ENCODE measurements at places on chromosomes 6 and 20.

DNA sequence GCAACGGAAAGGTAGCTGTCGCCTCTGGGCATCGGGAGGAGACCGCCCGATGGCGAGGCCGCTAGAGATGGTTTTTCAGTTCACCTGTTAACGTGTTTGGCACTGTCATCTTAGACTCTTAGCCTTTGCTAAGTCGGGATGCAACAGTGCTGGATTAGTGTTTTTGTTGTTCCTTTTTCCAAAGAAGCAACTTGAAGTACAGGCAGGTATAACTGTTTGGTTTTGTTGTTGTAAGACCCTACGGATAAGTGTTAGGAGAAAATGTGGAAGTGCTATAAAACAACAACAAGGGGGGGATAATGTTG, 723 bp downstream of the MANEA start:
- no peak for DNase-seq

DNA sequence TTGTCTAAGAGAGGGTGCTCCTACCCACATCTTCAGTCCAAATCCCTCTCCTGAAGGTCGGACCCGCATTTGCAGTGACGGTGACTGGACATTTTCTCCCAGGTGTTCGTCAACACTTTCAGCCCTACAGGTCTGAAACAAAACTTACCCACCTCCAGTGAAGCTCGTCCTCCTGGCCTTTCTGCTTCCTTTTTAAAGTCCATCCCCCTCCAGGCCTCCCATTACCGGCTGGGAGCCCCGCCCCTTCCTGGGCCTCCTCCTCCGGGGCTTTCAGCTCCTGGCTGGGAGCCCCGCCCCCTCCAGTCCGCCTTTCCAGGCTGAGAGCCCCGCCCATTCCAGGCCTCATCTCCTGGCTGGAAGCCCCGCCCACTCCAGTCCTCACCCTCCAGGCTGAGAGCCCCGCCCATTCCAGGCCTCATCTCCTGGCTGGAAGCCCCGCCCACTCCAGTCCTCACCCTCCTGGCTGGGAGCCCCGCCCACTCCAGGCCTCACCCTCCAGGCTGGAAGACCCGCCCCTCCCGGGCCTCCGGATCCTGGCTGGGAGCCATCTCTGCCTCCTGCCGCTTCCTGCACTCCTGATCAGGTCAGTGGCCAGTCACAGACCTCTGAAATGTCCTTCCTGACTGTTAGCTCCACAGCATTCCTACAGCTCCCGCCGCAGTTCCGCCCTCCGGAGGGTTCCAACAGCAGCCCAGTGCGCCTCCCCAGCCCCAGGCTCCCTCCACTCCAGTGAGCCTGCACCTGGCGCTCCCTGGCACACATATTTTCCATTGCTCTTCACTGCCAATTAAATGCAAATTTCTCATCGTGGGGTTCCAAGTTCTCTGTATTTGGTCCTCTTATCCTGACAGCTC, 98.5 kb downstream of the LY86 start:
- DNase-seq, result no peak

DNA sequence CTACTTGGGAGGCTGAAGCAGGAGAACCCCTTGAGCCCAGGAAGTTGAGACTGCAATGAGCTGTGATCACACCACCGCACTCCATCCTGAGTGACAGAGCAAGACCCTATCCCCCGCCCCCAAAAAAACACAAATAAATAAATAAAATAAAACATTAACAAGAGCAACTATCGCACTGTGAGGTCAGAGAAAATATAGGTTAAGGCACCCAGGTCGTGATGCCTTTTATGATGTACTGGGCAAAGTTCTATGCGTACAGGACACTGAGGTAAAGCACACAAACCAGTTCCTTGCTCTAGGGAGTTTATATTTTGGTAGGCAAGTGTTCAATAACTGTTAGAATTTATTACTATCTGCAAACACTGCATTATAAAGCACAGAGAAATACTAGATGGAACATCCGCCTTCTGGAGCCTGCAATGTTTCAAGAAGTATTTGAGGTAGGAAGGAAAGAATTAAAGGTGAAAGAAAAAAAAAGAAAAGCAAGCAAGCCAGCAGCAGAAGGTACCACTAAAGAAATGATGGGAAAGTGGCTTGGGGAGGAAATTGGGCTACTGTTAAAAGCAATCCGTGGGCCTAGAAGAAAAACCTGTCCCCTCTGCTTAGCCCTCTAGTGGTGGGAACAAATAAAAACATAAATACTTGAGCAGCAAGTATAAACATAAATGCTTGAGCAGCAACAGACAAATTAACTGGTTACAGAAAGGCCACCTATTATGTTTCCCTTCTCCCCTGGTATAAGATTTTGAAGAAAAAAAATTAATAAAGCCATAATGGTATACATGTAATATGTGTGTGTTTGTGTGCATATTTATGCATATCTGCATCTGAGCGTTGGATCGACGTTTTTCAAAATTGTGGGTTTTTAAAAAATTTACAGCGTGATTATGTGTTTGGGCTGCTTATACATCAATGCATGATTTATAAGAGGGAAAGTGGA, 128.0 kb downstream of the PHACTR1 start:
- no peak for DNase-seq

DNA sequence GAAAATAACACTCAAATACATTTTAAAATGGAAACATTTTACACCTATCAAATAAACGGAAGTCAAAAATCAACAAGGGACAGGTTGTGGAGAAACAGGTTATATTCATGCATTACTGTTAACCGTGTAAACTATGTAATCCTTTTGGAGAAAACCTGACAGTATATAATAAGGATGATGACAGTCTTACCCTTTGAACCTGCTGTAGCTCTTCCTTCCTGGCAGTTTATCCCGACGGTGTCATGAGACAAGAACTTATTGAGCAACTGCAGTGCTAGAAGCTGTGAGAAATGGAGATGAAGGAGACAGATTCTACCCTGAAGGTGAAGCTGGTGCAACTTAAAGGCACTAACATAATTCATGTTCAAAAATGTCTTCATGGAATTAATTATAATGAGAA, 76.7 kb downstream of the PLEKHG1 start:
- no peak for DNase-seq

DNA sequence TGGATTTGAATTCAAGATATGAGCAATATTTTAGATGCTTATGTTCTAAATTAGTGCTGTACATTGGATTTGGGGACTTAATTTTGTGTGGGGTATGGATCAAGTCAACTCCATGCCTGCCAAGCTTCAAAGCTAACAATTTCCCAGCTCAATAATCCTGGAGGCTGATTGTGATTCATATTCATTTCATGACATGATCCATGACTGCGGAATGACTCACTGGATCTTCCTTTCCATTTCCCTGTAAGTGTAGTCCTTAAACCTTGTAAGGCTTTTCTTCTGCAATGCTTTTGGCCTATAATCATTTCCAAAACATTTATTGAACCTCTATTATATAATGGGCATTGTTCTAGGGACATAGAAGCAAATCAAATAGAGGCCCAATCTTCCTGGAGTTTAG, 44.7 kb upstream of the CCN2 start:
- DNase-seq, result peak; percentile 70

GRCh38 chr20:34437330-34437986, 74.4 kb downstream of the ITCH start:
- no peak for DNase-seq

DNA sequence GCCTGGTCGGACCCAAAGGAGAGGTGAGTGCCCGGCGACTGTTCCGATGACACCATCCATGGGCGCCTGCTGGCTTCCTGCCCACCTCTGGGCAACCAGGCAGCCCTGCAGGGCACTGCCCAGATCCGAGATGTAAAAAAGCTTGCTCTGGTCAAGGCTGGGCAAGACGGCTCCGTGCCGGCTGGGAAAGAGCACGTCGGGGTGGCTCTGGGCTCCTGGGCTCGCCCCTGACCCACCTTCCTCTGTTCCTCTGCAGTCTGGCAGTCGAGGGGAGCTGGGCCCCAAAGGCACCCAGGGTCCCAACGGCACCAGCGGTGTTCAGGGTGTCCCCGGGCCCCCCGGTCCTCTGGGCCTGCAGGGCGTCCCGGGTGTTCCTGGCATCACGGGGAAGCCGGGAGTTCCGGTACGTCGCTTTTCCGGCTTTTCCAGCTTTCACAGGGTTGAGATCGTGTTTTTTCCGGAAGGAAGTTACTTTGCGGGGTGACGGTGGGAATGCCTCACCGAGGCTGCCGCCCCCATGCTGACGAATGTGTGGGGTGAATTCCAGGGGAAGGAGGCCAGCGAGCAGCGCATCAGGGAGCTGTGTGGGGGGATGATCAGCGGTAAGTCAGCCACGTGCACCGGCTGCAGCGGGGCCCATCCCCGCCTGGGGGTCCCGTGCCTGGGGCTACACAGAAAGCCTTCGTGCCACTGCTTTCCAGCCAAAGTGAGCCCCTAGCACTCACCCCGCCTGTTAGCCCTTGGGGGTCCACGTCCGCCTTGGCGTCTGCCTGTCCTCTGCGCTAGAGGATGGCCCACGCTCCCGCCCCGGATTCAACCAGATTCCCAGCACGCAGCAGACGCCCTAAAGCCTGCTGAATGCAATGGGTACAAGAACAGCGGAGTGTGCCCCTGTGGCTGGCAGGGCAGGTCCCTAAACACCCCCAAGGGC, 19.3 kb downstream of the COL9A3 start:
- no peak for DNase-seq

DNA sequence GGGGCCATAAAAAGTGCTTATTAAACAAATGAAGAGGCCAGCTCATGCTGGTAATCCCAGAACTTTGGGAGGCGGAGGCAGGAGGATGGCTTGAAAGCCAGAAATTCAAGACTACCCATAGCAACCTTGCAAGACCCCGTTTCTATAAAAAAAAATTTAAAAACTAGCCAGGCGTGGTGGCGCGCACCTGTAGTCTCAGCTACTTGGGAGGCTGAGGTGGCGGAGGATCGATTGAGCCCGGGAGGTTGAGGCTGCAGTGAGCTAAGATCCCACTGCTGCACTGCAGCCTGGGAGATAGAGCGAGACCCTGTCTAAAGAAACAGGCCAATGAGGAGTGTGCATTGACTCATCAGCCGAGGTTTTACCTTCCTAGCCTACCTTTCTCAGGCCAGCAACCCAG, 15.2 kb downstream of the NPEPL1 start:
- DNase-seq, result no peak

DNA sequence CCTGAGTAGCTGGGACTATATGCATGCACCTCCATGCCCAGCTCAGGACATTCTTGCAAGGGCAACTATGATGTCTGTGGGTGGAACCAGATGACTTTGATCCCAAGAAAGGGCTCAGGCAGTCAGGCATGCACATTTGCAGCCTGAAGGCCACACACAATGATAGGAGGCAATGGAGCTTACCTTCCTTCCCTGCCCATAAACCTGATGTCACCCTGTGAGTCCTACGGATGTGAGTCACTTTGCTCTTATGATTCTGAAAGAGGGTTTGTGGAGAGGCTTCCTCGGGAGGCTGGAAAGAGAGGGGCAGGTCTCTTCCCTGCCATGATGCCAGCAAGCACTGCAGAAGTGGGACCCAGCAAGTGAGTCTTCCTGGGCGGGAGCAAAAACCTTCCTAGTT, 202.4 kb downstream of the LY86 start:
- DNase-seq, result no peak

- peak; percentile 29 for DNase-seq
Measured at GRCh38 chr6:91083211-91083610, 496.3 kb upstream of the MAP3K7 start.

- no peak for DNase-seq
Measured at GRCh38 chr20:58571693-58572427, 56.7 kb upstream of the APCDD1L start.

GRCh38 chr6:67459556-67459955, 1175.5 kb upstream of the ADGRB3 start:
- DNase-seq, result no peak

DNA sequence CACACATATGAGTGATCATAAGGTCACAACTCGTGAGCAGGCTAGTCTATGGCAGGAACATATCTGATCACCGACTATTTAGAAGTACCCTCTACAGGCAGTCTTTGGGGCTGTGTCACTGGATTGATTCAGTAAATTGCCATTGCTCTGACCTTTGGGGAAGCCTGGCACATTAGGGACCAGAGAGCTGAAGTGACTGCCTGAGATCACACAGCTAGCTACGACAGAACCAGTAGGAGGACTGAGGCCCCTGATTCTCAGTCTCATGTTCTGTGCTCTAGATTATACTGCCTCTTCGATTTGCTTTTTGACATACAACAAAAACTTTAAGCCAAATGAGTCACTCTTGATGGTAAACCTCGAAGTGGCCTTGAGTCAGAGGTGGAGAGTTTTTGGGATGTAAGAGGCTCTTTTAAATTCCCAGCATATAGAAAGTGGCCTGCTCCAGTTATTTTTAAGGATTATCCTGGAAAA, 247.5 kb upstream of the SUPT3H start:
- DNase-seq, result peak; percentile 59

GRCh38 chr6:148055419-148055818, 287.2 kb upstream of the SASH1 start:
- no peak for DNase-seq

DNA sequence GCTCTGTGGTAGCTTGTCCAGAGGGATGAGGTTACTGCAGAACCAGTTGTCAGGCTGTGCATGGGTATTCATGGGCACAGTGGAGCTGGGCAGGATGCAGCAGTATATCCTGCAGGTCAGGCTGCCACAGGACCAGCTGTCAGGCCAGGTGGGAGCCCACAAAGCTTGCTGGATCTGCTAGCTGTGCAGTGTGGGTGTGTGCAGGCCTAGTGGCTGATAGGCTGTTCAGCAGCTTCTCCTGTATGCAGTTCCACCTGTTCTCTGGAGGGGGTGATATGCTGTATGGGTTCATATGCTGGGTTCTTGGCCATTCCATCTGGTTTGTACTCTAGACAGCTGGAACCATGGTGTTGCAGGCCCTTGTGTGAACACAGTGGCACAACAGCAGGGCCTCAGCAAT, 40.6 kb upstream of the TPD52L1 start:
- no peak for DNase-seq

- no peak for DNase-seq
Measured at GRCh38 chr6:29488874-29489273, 1.1 kb upstream of the MAS1L start.

DNA sequence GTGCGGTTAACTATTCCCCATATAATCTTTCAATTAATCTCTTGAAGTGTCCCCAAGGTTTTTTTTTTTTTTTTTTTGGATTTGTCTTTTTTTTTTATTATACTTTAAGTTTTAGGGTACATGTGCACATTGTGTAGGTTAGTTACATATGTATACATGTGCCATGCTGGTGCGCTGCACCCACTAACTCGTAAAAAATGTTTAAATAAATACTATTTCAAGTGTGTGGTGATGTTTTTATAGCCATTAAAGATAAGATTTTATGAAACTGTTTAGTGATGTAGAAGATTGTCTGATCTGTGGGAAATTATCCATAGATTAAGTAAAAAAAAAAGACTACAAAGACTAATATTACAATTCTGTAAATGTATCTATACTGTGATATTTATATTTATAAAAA, 12.6 kb upstream of the HLA-DQA1 start:
- no peak for DNase-seq
